Astrocyte (in vitro differentiated cells and primary cell): ENCODE measurements at places on chromosomes 1 and 21.
A peak's percentile ranks its signal among the peaks of the same experiment; 100 is the strongest.

GRCh38 chr1:163897412-163898155 is 575.8 kb downstream of the NUF2 start:
- DNase-seq: peak; percentile 13

- no peak for DNase-seq
These were observed 21.6 kb downstream of the EPHA2 start for GRCh38 chr1:16134066-16134801.

DNA sequence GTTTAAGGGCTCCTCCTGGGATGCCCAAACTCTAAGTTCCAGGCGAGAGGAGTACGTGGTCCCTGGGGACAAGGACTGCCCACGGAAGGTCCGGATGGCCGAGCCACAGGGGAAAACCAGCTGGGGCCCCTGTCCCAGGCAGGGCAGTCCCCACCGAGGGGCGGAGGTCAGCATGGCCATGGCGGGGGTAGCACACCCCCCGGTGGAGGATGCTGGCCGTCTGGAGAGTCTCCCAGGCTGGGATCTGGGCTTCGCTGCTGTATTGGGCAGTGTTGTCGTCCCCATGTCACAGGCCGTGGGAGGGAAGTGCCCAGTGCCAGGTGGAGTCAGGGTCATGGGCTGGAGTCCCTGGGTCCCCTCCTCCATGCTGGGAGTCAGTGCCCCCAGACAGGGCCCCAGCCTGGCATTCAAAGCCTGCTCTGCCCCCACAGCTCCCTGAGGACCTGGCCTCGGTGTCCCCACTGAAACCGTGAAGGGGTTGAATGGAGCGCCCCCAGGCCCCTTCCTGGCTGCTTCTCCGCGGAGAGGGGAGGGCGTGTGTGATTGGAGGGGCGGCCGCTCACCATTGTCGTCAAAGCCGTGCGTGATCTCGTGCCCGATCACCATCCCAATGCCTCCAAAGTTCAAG is 6.8 kb downstream of the PRXL2B start:
- no peak for DNase-seq

DNA sequence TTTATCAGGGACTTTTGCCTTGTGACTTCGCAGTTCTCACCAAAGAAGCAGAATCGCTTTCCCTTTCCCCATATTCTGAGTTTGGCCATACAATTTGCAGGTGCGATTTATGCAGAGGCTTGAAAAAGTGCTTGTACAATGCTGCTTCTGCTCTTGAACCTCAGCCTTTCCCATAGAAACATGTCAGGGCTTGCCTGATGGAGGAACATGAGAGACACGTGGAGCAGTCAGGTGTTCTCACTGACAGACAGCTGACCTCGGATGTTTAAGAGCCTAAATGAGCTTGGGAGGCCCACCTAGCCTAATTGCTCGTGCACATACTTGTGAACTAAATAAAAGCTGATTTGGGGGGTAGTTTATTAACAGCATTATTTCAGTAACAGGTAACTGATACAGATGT is 290.0 kb downstream of the S1PR1 start:
- no peak for DNase-seq

GRCh38 chr1:61604684-61605083 is 120.3 kb downstream of the TM2D1 start:
- DNase-seq: no peak
